ENCODE measurements at places on chromosomes 4 and X.

DNA sequence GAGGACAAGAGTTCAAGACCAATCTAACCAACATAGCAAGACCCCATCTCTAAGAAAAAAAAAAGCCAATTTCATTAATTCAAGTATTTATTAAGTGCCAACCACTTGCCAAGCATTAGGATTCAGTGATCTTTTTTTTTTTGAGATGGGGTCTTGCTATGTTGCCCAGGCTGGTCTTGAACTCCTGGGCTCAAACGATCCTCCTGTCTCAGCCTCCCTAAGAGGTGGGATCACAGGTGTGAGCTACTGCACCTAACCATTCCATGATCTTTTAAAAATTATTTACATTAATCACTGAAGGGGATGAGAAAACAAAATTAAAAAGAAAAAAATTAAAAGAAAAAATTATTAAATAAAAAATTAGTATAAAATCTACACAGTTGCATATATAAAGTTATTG lies 24.4 kb downstream of the HELQ start:
- no peak overlapping the region for H3K27ac ChIP-seq

DNA sequence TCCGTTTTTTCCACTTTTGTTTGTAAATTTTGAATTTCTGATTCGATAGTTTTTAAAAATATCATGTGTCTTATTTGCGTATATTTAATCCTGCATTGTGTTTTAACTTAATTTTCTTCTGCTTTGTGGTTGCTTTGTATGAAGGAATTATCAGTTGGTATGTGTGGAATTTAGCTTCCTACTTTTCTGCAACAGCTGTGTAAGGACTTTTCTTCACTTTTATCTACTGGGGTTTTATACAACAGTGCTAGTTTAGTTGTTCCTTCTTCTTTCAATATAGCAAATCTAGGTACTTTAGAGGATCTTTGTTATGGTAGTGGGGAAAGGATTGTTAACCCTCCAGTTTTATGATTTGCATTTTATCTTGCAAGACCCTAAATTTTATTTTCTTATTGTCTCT lies 410.3 kb downstream of the CCSER1 start:
- H3K4me1 ChIP-seq: no peaks in the 10 kb centered on the region
- no peak overlapping the region for H3K27ac ChIP-seq
- no peaks in the 10 kb centered on the region for H3K27me3 ChIP-seq

- peaks cover 2% of the 10 kb centered on the region for H3K36me3 ChIP-seq
- H3K4me3 ChIP-seq: no peak overlapping the region
- no peak for DNase-seq
- H3K27ac ChIP-seq: no peak overlapping the region
- H3K4me1 ChIP-seq: no peaks in the 10 kb centered on the region
These were observed 13.5 kb downstream of the STIM2 start for GRCh38 chr4:26874110-26874509.

GRCh38 chrX:9848718-9849479 lies 62.7 kb downstream of the SHROOM2 start:
- DNase-seq: no peak
- H3K36me3 ChIP-seq: no peaks in the 10 kb centered on the region
- H3K27me3 ChIP-seq: no peaks in the 10 kb centered on the region
- peaks cover 7% of the 10 kb centered on the region for H3K4me1 ChIP-seq
- H3K27ac ChIP-seq: no peak overlapping the region

- peaks cover 6% of the 10 kb centered on the region for H3K27me3 ChIP-seq
- H3K27ac ChIP-seq: no peak overlapping the region
- H3K4me3 ChIP-seq: no peak overlapping the region
- no peaks in the 10 kb centered on the region for H3K36me3 ChIP-seq
- no peak for DNase-seq
- H3K4me1 ChIP-seq: peaks cover 7% of the 10 kb centered on the region
These were observed 4.0 kb downstream of the IGFBP7 start for GRCh38 chr4:57106181-57106580.

DNA sequence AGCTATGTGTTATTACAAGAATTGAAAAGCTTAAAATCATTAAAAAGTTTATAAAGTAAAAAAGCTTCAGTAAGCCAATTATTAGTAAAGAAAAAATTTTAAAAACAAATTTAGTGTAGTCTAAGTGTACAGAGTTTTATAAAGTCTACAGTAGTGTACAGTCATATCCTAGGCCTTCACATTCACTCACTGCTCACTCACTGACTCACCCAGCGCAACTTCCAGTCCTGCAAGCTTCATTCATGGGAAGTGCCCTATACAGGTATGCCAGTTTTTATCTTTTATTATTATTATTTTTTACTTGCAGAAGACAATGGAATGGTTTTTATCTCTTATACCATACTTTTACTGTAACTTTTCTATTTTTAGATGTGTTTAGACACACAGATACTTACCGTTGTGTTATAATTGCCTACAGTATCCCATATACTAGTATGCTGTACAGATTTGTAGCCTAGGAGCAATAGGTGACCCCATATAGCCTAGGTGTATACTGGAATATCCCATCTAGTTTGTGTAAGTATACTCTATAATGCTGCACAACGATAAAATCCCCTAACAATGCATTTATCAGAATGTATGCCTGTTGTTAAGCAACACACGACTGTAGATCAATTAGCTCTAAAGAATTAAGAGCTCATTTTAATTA lies 230.7 kb downstream of the DCLK2 start:
- H3K27me3 ChIP-seq: no peaks in the 10 kb centered on the region
- H3K27ac ChIP-seq: no peak overlapping the region
- no peak for DNase-seq
- no peaks in the 10 kb centered on the region for H3K36me3 ChIP-seq
- no peak overlapping the region for H3K4me3 ChIP-seq

GRCh38 chr4:89270792-89271191 lies 36.8 kb downstream of the GPRIN3 start:
- no peaks in the 10 kb centered on the region for H3K4me1 ChIP-seq
- no peaks in the 10 kb centered on the region for H3K27me3 ChIP-seq
- H3K36me3 ChIP-seq: no peaks in the 10 kb centered on the region
- H3K4me3 ChIP-seq: no peak overlapping the region

- H3K36me3 ChIP-seq: no peaks in the 10 kb centered on the region
- no peaks in the 10 kb centered on the region for H3K27me3 ChIP-seq
- no peak for DNase-seq
- H3K4me1 ChIP-seq: no peaks in the 10 kb centered on the region
These were observed 398.5 kb downstream of the GPM6A start for GRCh38 chr4:175413561-175413960.

DNA sequence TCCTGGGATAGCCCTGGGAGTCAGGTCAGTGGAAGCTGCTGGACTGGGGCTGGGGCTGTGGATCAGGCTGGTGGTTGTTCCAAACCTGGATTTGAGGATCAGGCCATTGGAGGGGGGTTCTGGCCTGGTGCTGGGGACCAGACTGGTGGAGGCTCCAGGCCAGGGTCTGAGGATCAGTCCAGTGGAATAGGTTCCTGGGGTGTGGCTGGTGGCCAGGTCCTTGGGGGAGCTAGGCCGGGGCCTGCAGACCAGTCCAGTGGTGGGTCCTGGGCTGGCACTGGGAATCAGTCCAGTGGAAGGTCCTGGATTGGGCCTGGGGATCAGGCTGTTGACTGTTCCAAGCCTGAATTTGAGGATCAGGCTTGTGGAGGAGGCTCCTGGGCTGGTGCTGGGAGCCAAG lies 8.0 kb downstream of the ARMCX4 start:
- no peak overlapping the region for H3K27ac ChIP-seq
- no peaks in the 10 kb centered on the region for H3K27me3 ChIP-seq
- peaks cover 4% of the 10 kb centered on the region for H3K36me3 ChIP-seq
- no peak for DNase-seq
- no peaks in the 10 kb centered on the region for H3K4me1 ChIP-seq

DNA sequence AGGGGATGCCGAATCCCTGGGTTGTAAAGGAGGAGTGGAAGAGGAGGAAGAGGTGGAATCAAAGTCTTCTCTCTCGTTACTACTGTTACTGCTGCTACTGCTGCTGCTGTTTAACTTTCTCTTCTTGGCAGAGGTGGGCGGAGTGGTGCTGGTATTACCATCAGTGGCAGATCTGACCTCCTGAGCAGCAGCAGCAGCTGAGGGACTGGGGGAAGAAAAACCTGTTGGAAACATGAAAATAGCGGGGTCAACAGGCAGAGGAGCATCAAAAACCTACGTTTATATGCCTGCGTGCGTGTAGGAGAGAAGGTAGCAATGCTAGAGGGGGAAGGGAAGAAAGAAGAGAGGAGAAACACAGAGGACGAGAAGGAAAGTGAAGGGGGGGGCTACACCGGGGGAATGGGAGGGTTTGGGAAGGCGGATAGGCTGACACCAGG lies 339 bp downstream of the CUL4B start:
- H3K36me3 ChIP-seq: peaks cover 18% of the 10 kb centered on the region
- no peaks in the 10 kb centered on the region for H3K4me1 ChIP-seq
- no peak for DNase-seq
- peak overlapping the region; percentile 98 for H3K27ac ChIP-seq
- no peaks in the 10 kb centered on the region for H3K27me3 ChIP-seq
- H3K4me3 ChIP-seq: peak overlapping the region; percentile 68

- H3K27me3 ChIP-seq: no peaks in the 10 kb centered on the region
- H3K4me1 ChIP-seq: no peaks in the 10 kb centered on the region
- no peak for DNase-seq
- H3K4me3 ChIP-seq: no peak overlapping the region
These were observed 33.9 kb downstream of the SPRY1 start for GRCh38 chr4:123430501-123430900.

DNA sequence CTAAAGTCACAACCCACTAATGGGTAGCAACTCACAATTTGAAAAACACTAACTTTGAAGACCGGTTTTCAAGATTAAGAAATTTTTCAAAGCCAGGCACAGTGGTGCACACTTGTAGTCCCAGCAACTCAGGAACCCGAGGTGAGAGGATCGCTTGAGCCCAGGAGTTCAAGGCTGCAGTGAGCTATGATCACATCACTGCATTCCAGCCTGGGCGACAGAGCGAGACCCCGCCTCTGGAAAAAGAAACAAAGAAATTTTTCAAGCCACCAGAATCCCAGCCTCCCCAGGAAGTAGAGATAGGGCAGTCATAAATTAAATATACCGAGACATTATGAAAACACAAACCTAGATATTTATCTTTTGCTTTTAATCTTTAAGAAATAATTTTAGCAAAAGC lies 13.0 kb downstream of the SMARCA1 start:
- H3K27ac ChIP-seq: no peak overlapping the region
- no peaks in the 10 kb centered on the region for H3K4me1 ChIP-seq
- no peak overlapping the region for H3K4me3 ChIP-seq
- DNase-seq: no peak
- H3K27me3 ChIP-seq: no peaks in the 10 kb centered on the region

DNA sequence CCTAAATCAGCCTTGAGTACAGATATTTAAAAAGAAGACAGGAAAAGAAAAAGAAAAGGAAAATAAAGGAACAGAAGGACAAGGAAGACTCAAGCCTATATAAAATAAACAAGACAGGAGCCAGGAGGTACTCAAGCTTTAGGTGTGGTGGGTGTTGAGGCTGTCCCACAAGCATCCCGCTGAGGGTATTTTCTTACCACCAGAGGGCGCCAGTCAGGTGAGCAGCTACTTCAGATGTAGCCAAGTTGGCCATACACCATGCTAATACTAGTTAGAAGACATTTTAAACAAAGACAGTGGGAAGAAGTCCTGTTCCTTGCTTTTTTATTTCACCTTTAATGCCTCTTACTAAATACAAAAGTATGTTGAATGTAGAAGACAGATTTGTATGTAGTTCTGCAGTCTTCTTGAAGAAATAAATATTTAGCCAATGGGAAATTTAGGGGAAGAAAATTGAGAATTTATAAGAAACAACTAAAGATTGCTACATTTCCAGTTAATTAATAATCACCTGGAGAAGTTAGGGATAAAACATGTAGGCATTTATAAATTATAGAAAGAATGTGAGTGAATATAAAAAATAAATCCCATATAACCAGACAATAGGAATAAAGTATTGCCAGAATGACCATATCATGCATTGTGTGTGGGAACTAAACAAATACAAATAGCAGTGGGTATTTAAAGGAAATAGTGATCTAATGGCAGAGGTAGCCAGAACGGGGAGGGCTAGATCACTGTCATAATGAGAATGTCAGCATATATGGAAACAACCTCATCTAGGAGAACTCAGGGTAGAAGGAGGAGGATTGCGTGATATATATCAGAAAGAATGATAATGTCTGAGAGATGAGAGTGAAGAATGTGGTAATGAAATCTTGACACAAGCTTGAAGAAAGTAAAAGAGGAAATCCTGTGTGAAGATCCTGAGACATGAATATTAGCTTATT lies 71.0 kb downstream of the MTHFD2L start:
- H3K27me3 ChIP-seq: no peaks in the 10 kb centered on the region
- H3K27ac ChIP-seq: no peak overlapping the region
- H3K36me3 ChIP-seq: peaks cover 20% of the 10 kb centered on the region
- H3K4me3 ChIP-seq: no peak overlapping the region
- DNase-seq: peak; percentile 74

GRCh38 chr4:52574036-52574435 lies 85.1 kb downstream of the USP46 start:
- no peaks in the 10 kb centered on the region for H3K36me3 ChIP-seq
- no peaks in the 10 kb centered on the region for H3K27me3 ChIP-seq
- H3K4me3 ChIP-seq: no peak overlapping the region
- DNase-seq: no peak
- no peak overlapping the region for H3K27ac ChIP-seq

GRCh38 chr4:158162631-158163030 lies 10.2 kb downstream of the GASK1B start:
- peaks cover 4% of the 10 kb centered on the region for H3K4me1 ChIP-seq
- H3K4me3 ChIP-seq: no peak overlapping the region
- no peaks in the 10 kb centered on the region for H3K27me3 ChIP-seq
- no peak overlapping the region for H3K27ac ChIP-seq
- DNase-seq: no peak

- H3K4me3 ChIP-seq: no peak overlapping the region
- no peak for DNase-seq
- H3K27me3 ChIP-seq: no peaks in the 10 kb centered on the region
- no peak overlapping the region for H3K27ac ChIP-seq
These were observed 26.1 kb downstream of the PDGFC start for GRCh38 chr4:156945532-156945931.

DNA sequence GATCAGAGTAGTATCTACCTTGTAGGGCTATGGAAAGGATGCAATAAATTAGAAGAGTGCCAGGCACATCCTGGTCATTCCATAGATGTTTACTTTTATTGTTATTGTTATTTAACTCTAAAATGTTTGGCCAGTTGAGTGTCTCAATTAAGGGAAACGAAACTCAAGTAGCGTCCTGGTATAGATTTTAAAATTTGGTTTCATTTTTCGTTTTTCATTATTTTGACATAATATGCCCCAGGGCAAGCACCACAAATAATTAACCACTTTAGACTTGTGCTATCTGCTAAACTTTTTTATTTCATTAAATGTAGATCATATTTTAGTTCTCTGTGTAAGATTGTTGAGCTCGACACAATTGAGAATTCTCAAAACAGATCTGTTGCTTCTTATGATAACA lies 179.7 kb upstream of the PRPS2 start:
- H3K27ac ChIP-seq: no peak overlapping the region
- no peak for DNase-seq
- no peaks in the 10 kb centered on the region for H3K4me1 ChIP-seq
- H3K4me3 ChIP-seq: no peak overlapping the region
- H3K27me3 ChIP-seq: no peaks in the 10 kb centered on the region
- H3K36me3 ChIP-seq: no peaks in the 10 kb centered on the region
